ENCODE measurements at places on chromosomes 5 and 9.

GRCh38 chr9:84849049-84849448 lies 179.5 kb downstream of the NTRK2 start:
- DNase-seq: no peak

- no peak for DNase-seq
These were observed 3.7 kb downstream of the SLC31A2 start for GRCh38 chr9:113154471-113154870.

GRCh38 chr5:57432876-57433275 lies 49.7 kb downstream of the ACTBL2 start:
- no peak for DNase-seq

- DNase-seq: no peak
These were observed 108.6 kb downstream of the BASP1 start for GRCh38 chr5:17325770-17326599.

- DNase-seq: no peak
These were observed 51.5 kb downstream of the PCDH1 start for GRCh38 chr5:141826674-141827073.

DNA sequence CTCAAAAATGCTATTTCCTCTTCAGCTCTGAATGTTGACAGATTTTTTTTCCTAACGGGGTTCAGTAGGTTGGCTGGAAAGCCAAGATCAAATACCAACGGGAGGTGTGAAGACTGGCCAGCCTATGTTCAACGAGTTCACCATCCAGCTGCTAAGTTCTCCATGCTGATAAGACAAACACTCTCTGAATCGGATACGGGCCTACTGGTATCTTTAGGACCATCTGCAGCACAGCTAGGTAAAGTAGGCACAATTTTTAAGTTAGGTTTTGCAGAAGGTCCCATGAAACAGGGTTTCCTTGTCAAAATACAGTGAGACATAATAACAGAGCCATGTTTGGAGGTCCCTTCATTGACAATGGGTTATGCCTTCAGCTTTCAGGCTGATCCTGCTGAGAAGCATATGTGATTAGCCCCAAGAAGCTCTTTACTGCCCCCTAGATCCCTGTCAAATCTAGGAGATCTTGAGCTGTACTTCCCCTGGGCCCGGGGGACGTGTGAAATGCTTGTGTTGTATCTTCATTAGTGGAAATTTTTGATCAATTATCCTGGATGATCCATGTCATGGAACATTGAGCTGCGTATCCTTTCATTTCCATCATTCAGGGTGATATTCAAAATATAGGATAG lies 60.6 kb downstream of the PGM5 start:
- DNase-seq: peak; percentile 21

DNA sequence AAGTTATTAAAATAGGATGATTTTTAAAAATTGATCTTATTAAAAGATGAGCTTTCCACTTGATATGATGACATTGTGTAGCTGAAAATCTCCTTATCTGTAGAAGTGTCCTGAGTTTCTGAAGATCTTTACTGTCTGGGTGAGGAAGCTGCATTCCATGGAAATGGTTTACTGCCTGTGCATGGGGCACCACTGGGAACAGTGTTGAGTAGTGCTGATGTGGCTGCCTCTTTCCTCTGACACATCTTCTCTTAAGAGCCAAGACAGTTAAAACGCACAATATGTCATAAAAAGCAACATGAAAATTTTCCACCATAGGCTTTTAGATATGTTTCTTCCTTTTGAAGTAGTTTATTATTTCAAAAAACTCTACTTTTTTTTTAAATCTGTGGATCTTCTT lies 24.6 kb downstream of the SECISBP2 start:
- DNase-seq: no peak

DNA sequence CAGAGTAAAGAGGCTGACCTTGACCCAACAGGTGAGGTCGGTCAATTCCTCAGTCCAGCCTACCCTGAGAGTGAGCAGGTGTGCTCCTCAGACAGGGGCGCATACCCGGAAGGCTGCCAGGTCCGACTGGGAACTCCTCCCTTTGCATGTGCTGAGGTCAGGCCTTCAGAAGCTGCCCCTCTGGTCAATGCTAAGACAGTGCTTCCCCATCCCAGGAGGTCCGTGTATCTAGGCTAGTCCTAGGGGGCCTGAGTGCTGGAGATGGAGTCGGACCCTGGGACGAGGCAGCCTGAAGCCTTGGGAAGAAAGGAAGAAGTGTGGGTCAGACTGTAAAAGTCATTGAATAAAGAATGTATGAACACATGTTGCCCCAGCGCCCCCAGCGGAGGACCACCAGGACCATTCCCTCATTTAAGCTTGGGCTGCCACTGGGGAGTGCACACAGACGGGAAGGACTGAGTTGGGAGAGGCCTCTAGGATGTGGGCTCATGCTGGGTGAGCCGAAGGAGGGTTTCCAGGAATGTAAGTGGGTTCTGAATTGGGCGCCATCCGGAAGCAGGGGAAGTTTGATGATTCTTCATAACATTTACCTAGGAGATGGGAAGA lies 41.0 kb upstream of the GFPT2 start:
- no peak for DNase-seq

DNA sequence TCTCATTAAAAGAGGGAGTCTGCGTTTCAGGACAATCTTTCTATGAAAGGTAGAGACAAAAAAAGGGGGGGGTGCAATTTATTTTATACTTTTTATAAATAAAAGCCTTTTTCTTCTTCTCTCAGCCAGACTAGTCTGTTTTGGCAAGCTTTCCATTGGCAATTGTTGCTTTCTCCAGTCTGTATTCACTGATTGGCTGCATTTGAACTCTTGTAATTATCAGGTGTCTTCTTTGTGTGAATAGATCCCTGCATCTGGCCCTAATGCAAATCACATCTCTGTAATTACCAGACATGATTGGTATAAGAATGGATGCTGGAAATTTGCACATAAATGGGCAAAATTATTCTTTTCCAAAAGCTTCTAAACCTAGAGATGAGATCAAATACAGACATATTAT lies 7.6 kb upstream of the EQTN start:
- no peak for DNase-seq
